Activated T-helper 2 cell treated with anti-CD3 and anti-CD28 coated beads, Interferon-gamma antibody, Interleukin-2, Interleukin-4, amounts not matched to agents 10 μg/mL and 5 μg/mL and 100 μg/mL, durations not matched to agents 14 hours and 24 hours and 36 hours (primary cell): ENCODE measurements at places on chromosomes 16 and 17. TPM values are rescaled to one million over a fixed set of nuclear protein-coding genes. Genes with fewer than 3 reads are reported as not detected.
A peak's percentile ranks its signal among the peaks of the same experiment; 100 is the strongest.

GRCh38 chr17:10843811-10844210 is 5.9 kb upstream of the PIRT start:
- no peak for DNase-seq

GRCh38 chr17:83200751-83201150 is 121.3 kb downstream of the METRNL start:
- DNase-seq, result no peak

Gene SSTR5
- not detected in 2 replicates for total RNA-seq

Gene EPOP
- total RNA-seq, result 34.9 TPM in 2 replicates

DNA sequence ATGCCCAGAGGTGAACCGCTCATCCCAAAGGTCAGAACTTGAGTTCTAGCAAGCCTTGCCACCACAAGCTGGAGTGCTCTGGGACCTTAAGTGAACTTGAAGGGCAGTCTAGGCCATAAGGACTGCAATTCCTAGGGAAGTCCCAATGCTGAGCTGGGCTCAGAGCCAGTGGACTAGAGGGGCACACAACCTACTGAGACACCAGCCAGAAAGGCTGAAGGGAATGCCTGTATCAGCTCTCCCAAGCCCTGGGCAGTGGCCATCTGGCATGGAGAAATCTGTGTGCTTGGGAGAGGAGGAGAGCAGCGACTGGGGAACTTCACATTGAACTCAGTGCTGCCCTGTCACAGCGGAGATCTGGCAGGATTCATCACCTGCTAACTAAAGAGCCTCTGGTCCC is 201.3 kb downstream of the CEP112 start:
- DNase-seq, result no peak

DNA sequence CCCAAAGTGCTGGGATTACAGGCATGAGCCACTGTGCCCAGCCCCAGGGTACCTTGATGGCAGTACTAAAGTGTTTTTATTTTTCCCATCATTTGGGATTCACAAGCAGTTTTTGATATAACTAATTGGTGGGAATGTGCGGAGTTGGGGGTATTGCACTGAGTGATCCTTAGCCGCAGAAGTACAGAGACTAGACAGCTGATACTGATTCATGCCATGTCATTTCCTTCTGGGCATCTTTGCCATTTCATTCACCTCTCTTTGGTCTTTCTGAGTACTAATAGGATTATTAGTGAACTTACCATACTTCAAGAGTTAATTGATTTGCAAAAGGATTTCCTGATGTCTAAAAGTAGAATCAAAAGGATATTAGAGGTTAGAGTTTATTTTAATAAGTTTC is 9.7 kb downstream of the NMT1 start:
- DNase-seq, result no peak

- no peak for DNase-seq
These were observed 15.2 kb downstream of the RDM1 start for GRCh38 chr17:35915153-35915964.

Gene CA5A
- total RNA-seq, result not detected in 2 replicates

DNA sequence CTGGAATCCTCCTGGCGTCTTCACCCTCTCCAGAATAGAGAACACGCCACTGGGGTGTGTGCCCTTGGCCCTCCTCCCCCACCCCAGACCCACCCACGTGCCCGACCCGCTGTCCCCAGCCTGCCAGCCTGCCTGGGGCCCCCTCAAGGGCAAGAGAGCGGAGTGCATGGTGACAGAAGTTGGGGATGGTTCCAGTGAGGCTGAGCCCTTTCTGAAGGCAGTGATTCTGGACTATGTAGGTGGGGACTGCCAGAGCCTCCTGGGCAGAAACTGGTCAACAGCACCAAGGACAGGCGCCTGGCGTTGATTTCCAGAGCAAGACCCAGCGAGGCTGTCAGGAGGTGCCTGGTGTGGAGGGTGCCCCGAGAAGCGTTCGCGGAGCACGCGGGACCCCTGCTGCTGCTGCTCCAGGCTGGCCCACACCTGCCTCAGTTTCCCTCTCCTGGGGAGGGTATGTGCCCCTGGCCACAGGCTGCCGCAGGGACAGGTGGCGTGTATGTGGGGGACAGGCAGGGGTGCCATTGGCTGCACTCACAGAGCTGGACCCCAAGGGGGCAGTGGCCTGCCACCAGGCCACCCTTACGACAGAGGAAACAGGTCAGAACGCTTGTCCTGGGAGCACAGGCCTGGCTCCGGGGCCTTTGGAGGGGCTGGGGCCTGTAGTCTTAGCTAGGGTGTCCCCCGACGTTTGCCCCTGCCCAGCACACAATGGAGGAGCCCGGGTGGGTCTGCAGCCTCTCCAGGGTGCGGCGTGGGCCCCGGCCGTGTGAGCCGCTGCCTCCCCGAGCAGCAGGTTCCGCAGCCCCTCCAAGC is 1.2 kb downstream of the SSTR5 start:
- DNase-seq, result no peak

GRCh38 chr17:21282231-21282630 is 2.3 kb upstream of the MAP2K3 start:
- no peak for DNase-seq

DNA sequence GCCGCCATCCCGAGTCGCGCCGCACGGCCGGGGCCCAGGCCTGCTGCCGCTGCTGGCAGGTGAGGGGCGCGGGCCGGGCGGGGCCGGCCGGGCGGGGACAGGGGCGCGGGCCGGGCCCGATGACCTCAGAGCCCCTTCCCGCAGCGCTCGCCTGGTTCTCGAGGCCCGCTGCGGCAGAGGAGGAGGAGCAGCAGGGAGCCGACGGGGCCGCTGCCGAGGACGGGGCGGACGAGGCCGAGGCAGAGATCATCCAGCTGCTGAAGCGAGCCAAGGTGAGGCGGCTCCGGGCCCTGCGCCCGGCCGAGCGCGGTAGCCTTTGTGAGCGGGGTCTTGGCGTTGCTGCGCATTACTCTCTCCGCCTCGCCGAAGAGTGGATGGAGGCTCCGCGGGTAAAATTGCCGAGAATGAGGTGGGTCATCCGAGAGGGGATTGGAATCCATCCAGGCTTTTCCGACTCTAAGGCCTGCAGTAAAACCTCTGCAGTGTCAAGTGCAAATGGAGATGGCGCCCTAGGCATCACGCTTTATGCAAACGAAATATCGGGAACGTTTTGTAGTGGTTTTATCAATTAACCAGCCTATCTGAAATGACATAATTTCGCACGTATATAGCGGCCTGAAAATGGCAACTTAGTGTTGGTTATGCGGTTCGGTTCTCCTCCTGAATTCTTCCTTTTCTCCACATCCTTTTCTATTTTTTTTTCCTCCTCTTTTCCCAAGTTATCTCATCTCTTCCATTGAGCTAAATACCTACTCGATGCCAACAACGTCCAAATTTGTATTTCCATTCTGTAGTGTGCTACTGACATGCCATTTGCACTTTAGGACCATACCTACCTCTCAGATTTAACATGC is 577 bp downstream of the TTC19 start:
- DNase-seq, result no peak

Gene TP53TG3F
- total RNA-seq, result not detected in 2 replicates

DNA sequence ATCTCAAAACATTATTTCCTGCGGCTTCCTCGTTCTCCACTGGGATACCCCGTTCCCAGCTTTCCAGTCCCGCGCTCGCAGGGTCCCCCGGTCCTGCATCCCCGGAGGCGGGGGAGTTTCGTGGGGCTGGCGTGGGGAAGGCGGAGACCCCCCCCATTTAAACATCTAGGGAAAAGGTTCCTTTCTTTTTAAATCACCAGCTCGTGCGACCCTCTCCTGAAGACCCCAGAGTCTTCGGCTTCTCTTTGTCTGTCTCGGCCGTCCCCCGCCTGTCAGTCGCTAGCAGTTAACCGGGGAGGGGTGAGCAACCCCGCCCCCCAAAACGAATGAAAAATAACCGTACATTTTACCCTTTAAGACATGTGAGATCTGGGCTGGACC is 473 bp upstream of the IGF2BP1 start:
- DNase-seq, result no peak

DNA sequence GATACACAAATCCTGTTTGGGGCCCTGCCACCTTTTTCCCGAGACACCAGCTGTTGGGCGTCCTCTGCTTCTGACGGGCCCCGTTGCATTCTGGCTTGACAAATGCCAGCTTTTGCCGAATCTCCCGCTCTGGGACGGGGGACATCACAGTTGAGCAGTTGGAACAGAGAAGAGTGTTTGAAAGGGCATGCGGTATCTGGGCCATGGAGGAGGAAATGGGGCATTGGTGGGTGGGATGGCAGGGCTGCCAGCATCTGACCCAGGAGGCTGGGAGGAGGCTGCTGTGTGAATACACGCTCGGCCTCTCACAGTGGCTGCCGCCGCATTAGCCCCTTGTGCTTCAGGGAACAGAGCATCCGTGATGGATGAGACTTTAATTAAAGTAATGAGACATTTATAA is 184.3 kb upstream of the TNRC6C start:
- no peak for DNase-seq

- DNase-seq, result peak; percentile 28
These were observed 60.4 kb upstream of the RPH3AL start for GRCh38 chr17:413016-413350.

DNA sequence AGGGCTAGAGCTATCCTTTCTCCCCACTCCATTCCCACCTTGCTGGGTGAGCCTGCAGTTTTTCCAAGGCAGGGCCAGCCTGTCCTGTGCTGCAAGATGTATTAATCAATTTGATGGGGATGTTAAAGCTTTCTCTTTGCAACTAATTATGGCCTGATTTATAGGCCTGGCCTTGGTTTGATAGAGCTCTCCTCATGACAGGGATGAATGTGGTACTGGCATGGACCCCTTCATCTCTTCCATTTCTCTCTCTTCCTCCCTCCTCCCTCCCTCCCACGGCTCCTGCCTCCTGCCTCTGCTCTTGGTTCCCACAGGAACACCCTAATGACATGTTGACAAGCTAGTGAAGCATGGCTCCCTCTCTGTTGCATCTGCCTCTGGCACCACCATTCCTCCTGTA is 47.2 kb upstream of the SKAP1 start:
- DNase-seq, result no peak

GRCh38 chr17:15263680-15264079 is 1.4 kb downstream of the PMP22 start:
- no peak for DNase-seq

DNA sequence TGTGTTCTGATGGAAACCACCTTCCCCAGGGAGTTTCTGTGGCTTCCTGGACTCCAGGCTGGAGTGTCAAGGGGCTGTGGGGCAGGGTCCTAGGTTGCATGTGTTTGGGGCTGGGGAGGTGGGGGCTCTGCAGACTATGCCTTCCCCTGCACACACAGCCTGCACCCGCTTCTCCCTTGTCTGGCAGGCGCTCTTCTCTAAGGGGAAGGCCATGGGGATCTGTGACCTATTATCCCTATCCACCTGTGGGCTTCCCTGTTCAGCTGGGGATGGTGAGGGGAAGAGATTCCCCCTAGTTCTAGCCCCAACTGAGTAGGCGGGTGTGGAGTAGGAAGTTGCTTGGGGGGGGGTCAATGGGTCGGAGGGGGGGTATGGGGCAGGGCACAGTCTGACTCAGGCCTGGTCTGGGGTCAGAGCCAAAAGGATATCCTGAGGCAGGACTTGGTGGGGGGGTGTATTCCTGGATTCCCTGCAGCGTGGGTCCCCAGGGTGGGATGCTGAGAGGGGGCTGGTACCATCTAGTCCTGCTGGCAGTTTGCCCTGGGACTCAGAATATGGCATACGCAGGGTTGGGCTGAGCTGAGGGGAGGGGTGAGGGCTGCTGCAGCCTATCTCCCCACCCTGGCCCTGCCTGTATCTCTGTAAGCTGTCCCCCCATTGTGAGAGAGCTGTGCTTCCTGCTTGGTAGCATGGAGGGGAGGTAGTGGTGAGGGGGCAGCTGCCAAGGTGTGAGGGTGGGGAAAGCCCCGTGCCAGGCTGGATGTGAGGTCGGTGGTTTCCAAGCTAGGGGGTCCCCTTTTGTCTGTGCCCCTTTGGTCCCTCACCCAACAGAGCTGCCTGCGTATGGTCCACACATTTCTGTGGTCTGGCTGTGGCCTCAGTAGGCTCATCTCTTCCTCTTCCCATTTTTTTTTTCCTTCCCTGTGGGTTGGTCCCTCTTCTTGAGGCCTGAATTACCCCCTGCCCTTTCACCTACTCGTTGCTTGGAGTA is 14.7 kb downstream of the RARA start:
- DNase-seq, result no peak

Gene KATNIP
- total RNA-seq, result 14.2 and 17.0 TPM in 2 replicates

DNA sequence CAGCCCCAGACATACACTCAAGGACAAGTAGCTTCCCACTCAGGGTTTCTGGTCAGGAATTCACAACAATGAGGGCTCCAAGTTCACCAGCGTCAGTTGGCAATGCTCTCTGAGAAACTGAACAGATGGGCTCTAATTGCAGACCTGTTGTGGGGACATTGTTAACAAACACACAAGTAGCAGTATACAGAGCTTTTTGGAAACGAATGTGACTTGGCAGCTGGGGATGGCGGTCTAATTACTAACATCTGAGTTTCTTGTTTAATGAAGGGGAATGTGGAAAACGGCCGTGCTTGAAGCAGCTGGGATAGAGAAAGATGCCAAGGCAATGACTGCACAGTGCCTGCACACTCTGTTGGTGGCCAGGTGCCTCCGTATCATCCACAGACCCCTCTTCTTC is 316.1 kb upstream of the IRX3 start:
- no peak for DNase-seq

- DNase-seq, result no peak
These were observed 99.5 kb downstream of the FTO start for GRCh38 chr16:53803451-53803850.

DNA sequence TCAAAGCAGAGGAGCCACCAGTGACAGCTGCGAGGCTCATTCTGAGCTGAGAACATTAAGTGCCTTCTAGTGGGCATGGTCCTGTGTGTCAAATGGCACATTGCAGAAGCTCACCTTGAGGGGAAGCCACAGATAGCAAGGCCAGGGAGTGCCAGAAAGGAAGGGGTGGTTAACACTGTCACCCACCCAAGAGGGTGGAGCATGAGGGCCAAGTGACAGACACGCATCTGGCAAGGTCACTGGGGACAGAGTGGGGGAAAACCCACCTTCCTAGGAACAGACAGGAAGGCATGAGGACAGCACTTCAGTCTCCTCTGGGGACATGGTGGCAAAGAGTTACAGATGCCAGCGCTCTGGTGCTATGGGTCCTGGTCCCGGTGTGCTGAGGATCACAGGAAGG is 22.1 kb downstream of the NUBP1 start:
- no peak for DNase-seq

DNA sequence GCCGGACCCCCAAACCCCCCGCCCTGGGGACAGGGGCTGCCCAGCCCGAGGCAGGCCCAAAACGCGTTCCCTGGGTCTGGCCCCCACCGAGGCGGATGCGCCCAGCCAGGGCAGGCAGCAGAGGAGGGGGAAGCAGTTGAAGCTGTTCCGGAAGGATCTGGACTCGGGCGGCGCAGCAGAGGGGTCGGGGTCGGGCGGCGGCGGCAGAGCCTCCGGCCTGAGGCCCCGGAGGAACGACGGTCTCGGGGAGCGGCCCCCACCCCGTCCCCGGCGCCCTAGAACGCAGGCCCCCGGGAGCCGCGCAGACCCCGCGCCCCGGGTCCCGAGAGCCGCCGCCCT is 22.9 kb upstream of the ZFPM1 start:
- no peak for DNase-seq

Gene FBXW10B
- total RNA-seq, result 0.46 and 0.55 TPM in 2 replicates

Gene PIK3R5
- 46.8 and 47.7 TPM in 2 replicates for total RNA-seq

DNA sequence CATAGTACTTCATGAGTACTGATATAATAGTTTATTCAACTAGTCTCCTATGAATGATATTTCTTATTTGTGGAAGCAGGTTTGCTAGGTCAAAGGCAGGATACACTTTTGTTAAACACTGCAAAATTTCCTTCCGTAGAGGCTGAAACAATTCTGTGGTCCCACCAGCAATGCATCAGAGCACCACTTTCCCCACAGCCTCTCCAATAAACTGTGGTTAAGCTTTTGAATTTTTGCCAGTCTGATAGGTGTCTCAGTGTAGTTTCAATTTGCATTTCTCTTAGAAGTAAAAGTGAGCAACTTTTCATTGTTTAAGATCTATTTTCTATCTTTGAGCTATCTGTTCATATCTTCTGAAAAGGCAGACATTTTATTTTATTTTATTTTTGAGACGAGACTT is 36.4 kb upstream of the CORO6 start:
- DNase-seq, result no peak
